ENCODE measurements at places on chromosomes 2 and 18. TPM values are rescaled to one million over a fixed set of nuclear protein-coding genes. Genes with fewer than 3 reads are reported as not detected.
A peak's percentile ranks its signal among the peaks of the same experiment; 100 is the strongest.

The DNER gene
- 0.26 TPM for total RNA-seq

The GCG gene
- total RNA-seq = not detected

DNA sequence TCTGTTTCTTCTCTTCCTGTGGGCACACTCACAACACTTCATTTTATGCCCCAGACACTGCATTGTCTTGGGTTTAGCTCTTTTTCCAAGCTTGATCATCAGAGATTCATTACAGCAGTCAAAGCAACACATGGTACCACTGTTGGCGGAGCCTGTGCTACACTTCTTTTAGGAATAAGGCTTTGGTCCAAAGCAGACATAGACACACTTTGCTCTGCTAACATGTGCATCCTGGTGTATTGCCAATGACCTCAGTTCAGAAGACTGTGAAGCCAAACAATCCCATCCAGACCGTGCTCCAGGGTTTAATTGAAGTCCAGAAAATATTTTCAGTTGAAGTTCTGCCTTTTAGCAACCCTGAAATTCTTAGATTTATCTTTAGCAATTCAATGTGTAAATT is 354.6 kb upstream of the RAB12 start:
- H3K27ac ChIP-seq = no peak overlapping the region
- peak; percentile 29 for DNase-seq
- H3K4me3 ChIP-seq = no peak overlapping the region
- H3K36me3 ChIP-seq = no peaks in the 10 kb centered on the region
- H3K4me1 ChIP-seq = no peaks in the 10 kb centered on the region
- no peaks in the 10 kb centered on the region for H3K27me3 ChIP-seq

DNA sequence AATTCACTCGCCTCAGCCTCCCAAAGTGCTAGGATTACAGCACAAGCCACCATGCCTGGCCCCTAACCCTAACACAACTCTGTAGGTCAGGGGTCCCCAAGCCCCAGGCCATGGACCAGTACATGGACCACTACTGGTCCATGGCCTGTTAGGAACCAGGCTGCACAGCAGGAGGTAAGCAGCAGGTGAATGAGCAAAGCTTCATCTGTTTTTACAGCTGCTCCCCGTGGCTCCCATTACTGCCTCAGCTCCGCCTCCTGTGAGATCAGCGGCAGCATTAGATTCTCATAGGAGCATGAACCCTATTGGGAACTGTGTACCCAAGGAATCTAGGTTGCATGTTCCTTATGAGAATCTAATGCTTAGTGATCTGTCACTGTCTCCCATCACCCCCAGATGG is 201.7 kb downstream of the NRP2 start:
- H3K4me1 ChIP-seq = no peaks in the 10 kb centered on the region
- no peaks in the 10 kb centered on the region for H3K36me3 ChIP-seq
- no peak overlapping the region for H3K27ac ChIP-seq
- DNase-seq = no peak

GRCh38 chr2:136288249-136288648 is 170.3 kb upstream of the CXCR4 start:
- H3K36me3 ChIP-seq = no peaks in the 10 kb centered on the region
- no peaks in the 10 kb centered on the region for H3K4me1 ChIP-seq
- no peak for DNase-seq
- H3K27ac ChIP-seq = no peak overlapping the region

- no peaks in the 10 kb centered on the region for H3K36me3 ChIP-seq
- no peak overlapping the region for H3K4me3 ChIP-seq
- peaks cover 6% of the 10 kb centered on the region for H3K4me1 ChIP-seq
- no peak overlapping the region for H3K27ac ChIP-seq
- H3K27me3 ChIP-seq = no peaks in the 10 kb centered on the region
Observed at GRCh38 chr2:238635647-238636051, 208.9 kb downstream of the ASB1 start.

The SPP2 gene
- not detected for total RNA-seq

DNA sequence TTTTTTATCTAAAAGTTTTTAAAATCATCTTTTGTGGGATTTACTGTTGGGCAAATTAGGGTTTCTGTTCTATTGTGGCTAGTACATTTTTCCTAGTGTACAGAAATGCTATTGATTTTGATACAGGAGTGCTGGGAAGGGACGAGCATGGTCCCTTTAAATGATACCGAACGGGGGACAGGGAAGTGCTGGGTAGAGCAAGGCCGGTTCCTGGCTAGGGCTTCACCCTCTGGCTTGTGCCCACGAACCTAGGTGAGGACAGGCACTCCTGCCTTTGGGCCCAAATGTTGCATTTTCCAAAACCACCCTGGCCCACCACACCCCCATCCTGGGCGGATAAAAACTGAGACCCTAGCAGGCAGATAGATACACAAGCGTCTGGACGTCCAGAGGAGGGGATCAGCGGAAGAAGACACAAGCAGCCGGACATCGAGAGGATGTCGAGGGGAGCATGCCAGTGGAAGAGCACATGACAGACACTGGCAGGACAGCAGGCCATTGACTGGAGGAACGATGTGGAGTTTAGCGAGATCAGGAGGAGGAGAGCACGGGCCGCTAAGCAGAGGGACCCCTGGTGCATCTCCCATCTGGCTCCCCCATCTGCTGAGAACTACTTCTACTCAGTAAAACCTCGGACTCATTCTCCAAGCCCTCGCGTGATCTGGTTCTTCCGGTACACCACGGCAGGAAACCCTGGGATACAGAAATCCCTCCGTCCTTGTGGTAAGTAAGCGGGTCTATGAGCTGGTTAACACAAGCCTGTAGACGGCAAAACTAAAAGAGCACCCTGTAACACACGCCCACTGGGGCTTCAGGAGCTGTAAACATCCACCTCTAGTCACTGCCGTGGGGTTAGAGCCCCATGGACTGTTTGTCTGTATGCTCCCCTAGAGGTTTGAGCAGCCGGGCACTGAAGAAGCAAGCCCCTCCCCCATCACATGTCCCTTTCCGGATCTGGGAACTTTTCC is 13.5 kb upstream of the CALCRL start:
- H3K4me3 ChIP-seq = peak overlapping the region; percentile 28
- no peak for DNase-seq
- H3K27ac ChIP-seq = no peak overlapping the region
- no peaks in the 10 kb centered on the region for H3K27me3 ChIP-seq
- H3K36me3 ChIP-seq = peaks cover 2% of the 10 kb centered on the region
- H3K4me1 ChIP-seq = no peaks in the 10 kb centered on the region

The GORASP2 gene
- total RNA-seq = 24.4 TPM

The ERBB4 gene
- 0.17 TPM for total RNA-seq

GRCh38 chr2:8877894-8878293 is 40.5 kb upstream of the KIDINS220 start:
- H3K27ac ChIP-seq = no peak overlapping the region
- no peaks in the 10 kb centered on the region for H3K4me1 ChIP-seq
- peaks cover 3% of the 10 kb centered on the region for H3K36me3 ChIP-seq
- no peak for DNase-seq

DNA sequence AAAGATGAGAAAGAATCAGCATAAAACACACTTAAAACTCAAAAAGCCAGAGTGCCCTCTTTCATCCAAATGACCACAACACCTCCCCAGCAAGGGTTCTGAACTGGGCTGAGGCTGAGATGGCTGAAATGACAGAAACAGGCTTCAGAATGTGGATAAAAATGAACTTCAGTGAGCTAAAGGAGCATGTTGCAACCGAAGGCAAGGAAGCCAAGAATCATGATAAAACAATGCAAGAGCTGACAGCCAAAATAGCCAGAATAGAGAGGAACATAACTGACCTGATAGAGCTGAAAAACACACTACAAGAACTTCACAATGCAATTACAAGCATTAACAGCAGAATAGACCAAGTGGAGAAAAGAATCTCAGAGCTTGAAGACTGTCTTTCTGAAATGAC is 12.2 kb upstream of the PSMA8 start:
- no peak for DNase-seq
- H3K4me3 ChIP-seq = no peak overlapping the region
- no peaks in the 10 kb centered on the region for H3K27me3 ChIP-seq

The CTLA4 gene
- total RNA-seq = not detected

DNA sequence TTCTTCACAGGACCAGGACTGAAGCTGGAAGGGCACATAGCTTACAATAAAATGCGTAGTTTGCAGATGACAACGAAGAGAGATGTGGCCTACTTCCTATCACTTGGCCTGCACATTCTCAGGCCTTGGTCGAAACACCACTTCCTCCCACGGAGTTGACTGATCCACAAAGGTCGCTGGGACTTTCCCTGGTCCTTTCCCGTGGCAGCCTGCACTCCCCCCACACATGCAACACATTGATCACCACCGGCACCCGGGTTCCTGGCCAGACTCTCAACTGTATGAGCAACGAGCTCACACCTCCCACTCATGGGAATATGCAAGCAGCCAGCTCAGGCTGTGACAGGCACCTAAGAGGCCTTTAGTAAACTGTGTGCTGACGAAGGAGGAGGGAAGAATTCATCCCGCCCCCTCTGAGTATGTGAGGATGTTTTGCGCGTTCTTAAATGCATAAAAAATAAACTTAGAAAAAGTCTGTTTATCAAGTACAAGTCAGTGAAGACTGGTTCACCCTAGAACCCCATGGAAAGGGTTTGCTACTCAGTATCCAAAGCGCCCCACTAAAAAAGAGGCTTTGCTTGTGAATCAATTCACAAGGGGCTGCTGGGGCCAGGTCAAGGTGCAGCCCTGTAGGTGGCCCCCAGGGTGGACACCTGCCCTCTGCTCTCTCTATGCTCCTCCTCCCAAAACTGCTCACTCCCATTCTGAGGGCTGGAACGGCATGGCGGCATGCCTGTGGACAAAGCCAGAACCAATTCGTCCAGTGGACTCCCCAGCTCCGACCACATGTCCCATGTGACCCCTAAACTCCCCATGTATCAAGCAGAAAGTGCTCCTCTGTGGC is 154.3 kb downstream of the EIPR1 start:
- no peaks in the 10 kb centered on the region for H3K4me1 ChIP-seq
- H3K4me3 ChIP-seq = no peak overlapping the region
- no peaks in the 10 kb centered on the region for H3K36me3 ChIP-seq
- no peaks in the 10 kb centered on the region for H3K27me3 ChIP-seq

GRCh38 chr2:157898591-157898996 is 22.5 kb upstream of the ACVR1 start:
- no peaks in the 10 kb centered on the region for H3K27me3 ChIP-seq
- no peaks in the 10 kb centered on the region for H3K36me3 ChIP-seq
- peak; percentile 92 for DNase-seq
- H3K4me1 ChIP-seq = no peaks in the 10 kb centered on the region
- no peak overlapping the region for H3K4me3 ChIP-seq
